ENCODE measurements at places on chromosomes 6 and 20.

- no peak for DNase-seq
Observed at GRCh38 chr20:37233548-37234253, 27.9 kb downstream of the GHRH start.

DNA sequence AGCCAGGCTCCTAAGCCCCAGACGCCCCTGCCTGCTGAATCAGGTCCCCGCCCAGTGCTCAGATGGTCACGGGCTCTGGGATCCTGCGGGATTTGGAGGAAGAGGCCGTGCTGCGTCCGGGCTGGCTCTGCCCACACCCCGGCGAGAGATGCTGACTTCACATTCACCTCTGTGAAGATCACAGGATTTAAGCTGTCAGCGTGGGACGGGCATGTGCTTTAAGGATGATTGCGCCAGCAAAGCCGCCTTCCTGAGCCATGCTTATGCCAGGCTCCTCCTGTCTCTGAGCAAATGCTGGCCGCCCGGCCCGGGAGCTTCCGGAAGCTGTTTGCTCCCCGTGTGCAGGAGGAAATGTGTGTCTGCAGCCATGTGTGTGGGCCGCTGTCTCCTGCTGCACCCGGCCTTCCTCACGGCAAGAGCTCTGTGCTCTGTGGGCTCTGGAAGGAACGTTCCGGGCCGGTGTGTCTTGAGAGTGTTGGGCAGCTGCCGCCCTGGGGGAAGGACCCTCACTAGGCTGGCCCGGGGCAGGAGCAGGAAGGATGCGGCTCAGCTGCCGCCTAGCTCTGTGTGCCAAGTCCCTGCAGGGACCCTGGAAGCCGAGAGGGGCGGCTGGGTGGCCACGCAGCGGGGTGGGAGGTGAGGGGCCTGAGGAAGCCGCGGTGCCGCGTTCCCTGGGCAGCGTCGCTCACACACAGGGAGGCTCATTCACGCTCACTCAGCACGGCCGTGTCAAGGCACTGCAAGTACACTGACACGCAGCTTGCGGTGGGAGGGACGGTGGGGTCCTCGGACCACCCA, 19.0 kb upstream of the BHLHE23 start:
- no peak for DNase-seq

- DNase-seq, result no peak
Observed at GRCh38 chr6:145213614-145214013, 521.7 kb downstream of the EPM2A start.

DNA sequence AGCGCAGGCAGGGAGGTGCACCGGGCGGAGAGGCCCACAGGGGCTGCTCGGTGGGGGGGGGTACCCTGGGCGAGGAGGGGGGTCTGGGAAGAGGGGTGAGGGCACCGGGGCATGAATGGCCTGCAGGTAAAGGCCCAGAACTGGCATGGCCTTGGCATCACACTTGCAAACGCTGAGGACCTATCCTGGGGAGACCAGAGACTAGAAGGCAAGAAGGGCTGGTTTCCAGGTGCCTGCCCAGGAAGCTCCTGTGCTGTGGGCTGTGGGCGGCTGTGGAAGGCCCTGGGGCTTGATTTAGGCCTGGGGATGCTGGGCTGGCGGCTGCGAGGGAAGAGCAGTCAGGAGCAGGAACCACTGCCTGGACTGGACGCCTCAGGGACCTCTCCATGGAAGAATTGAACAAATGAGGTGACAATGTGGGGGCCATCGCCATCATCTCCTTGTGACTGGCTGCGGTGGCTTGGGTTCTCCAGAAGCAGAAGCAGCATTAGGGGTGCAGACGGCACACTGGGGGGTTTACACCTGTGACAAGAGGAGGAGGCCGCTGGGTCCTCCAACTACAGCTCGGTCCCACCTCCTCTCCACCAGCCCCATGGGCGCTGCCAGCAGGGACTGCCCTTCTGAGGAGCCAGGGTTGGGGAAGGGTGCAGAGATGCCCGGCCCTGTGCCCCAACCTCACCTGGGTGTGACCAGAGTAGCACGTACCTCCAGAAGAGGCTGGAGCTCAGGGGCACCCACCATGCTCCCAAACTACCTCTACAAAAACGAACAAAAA, 32.1 kb upstream of the IRF4 start:
- DNase-seq, result no peak

- DNase-seq, result no peak
Observed at GRCh38 chr6:11485271-11485670, 52.3 kb upstream of the TMEM170B start.

DNA sequence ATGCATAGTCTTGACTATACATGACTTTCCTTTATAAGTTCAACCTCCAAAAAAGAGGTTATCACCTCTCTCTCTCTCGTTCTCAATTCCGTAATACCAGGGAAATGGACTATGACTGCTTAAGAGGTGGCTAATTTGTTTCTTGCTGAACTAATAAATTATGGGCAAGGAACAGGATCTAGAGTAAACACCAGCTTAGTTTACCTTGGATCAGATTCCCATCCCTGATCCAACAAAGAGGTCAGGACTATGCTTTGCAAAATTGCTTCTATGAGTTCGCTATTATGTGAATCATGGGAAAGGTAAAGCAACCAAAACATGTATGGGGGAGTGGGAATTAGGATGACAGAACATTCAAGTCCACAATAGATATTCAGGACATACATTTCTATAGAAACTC, 630.7 kb downstream of the HACE1 start:
- no peak for DNase-seq

- no peak for DNase-seq
Observed at GRCh38 chr6:11978169-11978987, 33.7 kb upstream of the HIVEP1 start.
